ENCODE measurements at places on chromosomes 12 and 14.
A peak's percentile ranks its signal among the peaks of the same experiment; 100 is the strongest.

- no peak for DNase-seq
Measured at GRCh38 chr14:21061347-21061668, 3.7 kb downstream of the RNASE8 start.

GRCh38 chr14:94769391-94770250 is at the start of gene GSC:
GSC (minus strand) TSS chr14:94770113; CDS start chr14:94770015, 98 bp downstream.
- no peak for DNase-seq

DNA sequence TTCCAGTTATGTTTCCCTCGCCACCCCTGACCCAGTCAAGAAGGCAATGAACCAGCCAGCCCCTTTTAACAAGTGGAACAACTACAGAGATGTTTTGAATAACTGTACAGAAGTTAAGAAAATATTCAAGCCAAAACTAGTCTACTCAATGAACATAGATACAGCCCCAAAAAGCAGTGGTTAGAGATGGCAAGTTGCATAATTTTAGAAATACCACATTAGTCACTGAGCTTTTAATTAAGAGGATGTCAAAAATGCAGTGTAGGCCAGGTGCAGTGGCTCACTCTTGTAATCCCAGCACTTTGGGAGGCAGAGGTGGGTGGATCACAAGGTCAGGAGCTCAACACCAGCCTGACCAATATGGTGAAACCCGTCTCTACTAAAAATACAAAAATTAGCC is 27.2 kb downstream of the PROX2 start:
- no peak for DNase-seq

DNA sequence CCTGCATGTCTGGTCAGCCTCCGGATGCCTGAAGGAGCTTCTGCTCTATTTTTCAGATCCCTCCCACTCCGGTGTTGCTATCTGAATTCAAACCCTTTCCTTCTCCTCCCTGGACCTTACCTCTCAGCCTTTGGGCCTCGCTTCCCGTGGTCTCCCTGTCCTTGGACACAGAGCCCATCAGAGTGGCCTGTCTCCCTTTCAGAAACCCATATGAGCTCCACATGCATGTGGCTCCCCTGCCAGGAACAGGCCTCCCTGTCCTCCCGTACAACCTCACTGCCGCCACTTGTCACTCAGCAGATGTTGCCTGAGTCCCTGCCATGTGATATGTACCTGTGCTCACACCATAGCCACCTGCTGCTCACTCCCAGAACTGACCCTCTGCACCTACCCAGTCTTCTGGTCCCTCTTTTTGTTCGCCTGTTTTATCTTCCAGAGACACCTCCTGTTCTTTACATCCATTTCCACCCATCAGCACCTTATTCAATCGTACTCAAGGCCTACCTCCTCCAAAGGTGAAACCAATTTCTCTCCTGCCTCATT is 182.5 kb downstream of the ZFP36L1 start:
- DNase-seq, result no peak

DNA sequence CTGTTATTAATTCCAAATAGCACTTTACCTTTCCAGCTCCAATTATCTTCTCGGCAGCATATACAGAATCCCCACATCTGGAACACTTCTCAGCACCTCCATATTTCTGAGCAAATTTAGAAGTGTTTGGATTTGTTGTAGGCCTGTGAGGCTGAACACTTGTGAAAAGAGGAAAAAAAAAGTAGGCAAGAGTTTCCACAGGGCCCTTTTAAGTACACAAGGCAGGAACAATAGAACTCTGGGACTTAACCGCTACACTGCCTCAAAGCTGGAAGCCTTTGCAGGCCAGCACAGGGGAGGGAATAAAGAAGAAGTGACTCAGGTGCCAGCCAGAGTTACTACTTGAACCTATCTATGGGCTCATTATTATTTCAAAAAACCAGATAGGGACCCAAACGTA is 18.6 kb downstream of the CSRP2 start:
- no peak for DNase-seq

- DNase-seq, result peak; percentile 6
Measured at GRCh38 chr14:34872822-34873588, 2.2 kb downstream of the BAZ1A start.

GRCh38 chr12:34605955-34606748 is 583.9 kb downstream of the ALG10 start:
- DNase-seq, result no peak

- no peak for DNase-seq
Measured at GRCh38 chr12:27003421-27004381, 10.5 kb downstream of the TM7SF3 start.

GRCh38 chr14:53924753-53925152 is 31.9 kb downstream of the BMP4 start:
- no peak for DNase-seq

- no peak for DNase-seq
Measured at GRCh38 chr12:19451196-19451595, 11.9 kb downstream of the AEBP2 start.

GRCh38 chr12:111352296-111352993 is 16.4 kb downstream of the PHETA1 start:
- DNase-seq, result no peak

- DNase-seq, result no peak
Measured at GRCh38 chr14:94110552-94111181, at the start of gene IFI27. IFI27 (plus strand) TSS chr14:94110736.

GRCh38 chr12:106885026-106885425 is 70.7 kb upstream of the TMEM263 start:
- DNase-seq, result no peak

DNA sequence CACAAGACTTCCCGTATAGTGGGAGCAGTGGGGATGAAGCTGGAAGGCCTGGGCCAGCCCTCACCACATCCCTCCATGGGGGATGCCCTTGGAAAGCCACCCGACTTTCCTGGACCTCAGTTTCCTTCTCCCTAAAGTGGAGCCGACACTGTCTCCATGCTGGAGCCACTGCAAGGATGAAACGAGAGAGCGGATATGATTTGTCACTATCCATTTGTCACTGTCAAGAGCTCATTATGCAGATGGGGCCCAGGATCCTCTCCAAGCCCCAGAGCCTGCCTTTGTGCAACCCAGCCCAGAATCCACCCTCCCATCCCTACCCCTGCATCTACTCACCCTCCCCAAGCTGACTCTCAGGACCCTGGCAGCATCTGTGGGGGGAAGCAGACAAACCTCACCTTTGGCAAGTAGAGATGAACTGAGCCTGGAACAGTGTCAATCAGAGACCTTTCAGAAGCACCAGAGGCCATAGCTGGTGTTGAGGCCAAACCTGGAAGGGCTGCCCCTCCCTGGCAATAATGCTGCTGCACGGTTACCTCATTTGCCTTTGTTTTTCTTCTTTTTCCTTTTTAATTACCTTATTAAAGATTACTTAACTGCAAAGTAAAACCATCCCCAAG is 287.7 kb upstream of the RTL1 start:
- no peak for DNase-seq

- no peak for DNase-seq
Measured at GRCh38 chr12:126936181-126936851, 1330.7 kb upstream of the TMEM132C start.

Data from CD4-positive, alpha-beta T cell treated with Interleukin-4 for 4 hours (primary cell).